ENCODE measurements at places on chromosomes 12 and 14. TPM values are rescaled to one million over a fixed set of nuclear protein-coding genes. Genes with fewer than 3 reads are reported as not detected.

DNA sequence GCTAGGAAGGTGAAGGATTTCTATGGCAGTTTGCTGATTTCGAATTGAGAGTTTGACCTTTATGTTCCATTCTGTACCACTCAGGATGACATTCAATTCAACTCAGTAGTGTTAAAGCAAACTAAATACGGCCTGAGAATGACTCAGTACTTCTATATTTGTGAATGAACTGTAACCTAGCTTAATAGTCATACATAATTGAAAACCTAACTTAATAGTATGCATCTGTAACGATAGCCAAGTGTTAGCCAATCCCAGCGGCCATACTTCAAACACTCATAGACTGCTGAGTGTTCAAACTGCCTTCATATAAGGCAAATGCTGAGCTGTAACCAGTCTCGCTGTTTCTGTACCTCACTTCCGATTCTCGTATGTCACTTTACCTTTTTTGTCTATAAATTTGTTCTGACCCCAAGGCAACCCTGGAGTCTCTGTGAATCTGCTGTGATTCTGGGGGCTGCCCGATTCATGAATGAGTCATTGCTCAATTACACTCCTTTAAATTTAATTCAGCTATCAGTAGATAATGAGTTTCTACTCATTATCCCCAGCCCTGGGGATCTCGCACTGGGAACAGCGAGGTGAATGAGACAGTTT is 98.5 kb upstream of the SLC24A4 start:
- DNase-seq: no peak

- no peak for DNase-seq
These were observed 956.0 kb upstream of the NOVA1 start for GRCh38 chr14:27553790-27554189.

GRCh38 chr12:132169376-132169775 is 25.1 kb downstream of the NOC4L start:
- DNase-seq: peak; percentile 14

GRCh38 chr14:103296007-103296406 is 38.0 kb upstream of the EIF5 start:
- no peak for DNase-seq

DNA sequence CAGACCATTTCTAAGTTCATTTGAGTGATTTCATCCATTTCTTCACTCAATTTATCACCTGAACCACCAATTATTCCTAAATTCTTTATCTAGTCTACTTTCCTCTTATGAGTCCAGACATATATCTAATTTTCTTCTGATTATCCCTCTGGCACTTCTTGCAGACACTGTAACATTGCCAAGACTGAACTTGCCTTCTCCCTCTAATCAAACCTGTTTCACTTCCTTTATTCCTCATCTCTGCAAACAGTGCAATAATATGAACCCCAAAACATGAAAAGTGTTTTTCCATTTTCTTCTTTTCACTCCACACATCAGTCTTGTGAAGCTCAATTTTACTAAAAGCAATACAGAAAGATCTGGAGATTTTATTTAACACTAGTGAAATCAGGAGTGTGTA is 37.8 kb upstream of the PTPRQ start:
- DNase-seq: no peak

GRCh38 chr14:39912192-39913100 is 480.2 kb upstream of the FBXO33 start:
- no peak for DNase-seq

- peak; percentile 89 for DNase-seq
These were observed 3.5 kb downstream of the PTPN21 start for GRCh38 chr14:88551094-88551870.

- no peak for DNase-seq
These were observed 12.6 kb upstream of the TTC7B start for GRCh38 chr14:90828642-90829487.

DNA sequence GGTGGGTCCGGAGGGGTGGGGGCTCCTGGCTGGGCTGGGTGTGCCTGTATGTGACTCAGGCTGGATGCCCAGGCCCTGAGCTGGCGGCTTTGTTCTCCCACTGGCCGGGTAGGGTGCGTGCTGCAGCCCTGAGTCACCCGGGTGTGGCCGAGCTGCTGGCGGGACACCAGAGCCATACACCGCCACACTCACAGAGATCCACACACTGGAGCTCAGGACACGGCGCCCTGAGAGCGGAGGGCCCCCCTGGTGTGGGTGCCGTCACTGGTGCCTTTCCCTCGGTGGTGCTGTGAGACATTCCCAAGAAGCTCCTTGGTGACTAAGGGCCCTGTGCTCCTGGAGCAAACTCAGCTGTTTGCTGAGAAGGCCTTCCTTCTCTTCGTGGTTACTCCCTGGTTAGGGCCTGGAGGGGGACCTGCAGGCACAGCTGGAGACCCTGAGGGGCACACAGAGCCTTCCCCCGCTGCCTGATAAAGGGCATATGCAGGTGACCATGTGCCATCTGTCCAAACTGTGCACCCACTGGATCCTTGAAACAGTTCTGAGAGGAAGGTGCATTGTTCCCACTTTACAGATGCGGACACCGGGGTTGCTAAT is 44.3 kb downstream of the KRT80 start:
- DNase-seq: peak; percentile 78

The ZNF410 gene
- total RNA-seq: 47.7 TPM

The MUCL1 gene
- 1.1 TPM for total RNA-seq

The CALCOCO1 gene
- 95.1 TPM for total RNA-seq

The TAS2R9 gene
- total RNA-seq: not detected
